ENCODE measurements at places on chromosomes 7 and 10. TPM values are rescaled to one million over a fixed set of nuclear protein-coding genes. Genes with fewer than 3 reads are reported as not detected.

DNA sequence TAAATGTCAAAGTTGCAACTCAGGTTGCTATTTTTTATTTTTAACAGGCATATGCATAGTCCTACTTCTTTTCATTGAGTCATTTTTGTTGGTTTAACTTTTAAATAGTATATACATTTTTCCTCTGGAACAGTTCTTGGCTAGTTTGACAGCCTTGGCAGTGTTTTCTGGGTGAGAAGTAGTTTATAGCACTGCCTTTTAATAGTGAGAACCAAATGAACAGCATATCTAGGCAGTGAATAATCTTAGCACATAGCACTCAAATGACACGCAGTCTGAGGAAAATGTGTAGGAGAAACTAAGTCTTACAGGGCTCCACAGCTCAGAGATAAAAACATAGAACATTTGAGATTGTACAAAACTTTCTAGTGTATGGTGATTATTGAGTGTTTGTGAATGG lies 265.5 kb upstream of the POT1 start:
- no peak for DNase-seq

Gene RNF133
- total RNA-seq: under 0.01 TPM

- no peak for DNase-seq
Observed at GRCh38 chr7:104206841-104207240, 972 bp downstream of the ORC5 start.

Gene TDRD1
- not detected for total RNA-seq

DNA sequence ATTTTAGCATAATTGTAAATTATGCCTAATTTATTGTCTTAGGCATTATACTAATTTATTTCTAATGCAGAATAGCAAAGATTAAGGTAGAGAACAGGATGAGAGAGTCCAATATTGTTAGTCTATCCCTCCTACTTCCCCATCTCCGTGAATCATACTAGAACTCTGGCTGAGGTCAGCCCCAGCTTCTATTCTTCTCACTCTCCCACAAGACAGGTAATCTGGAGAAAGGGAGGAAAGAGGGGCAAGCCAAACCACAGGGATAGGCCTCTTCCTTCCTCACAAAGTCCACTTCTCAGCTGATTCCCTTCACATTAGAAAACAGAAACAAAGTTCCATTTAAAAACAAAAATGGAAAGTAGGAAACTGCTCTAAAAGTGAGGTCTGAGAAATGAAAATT lies 117.5 kb upstream of the LAMB4 start:
- no peak for DNase-seq

GRCh38 chr10:14459665-14460064 lies 128.9 kb upstream of the FRMD4A start:
- peak; percentile 31 for DNase-seq

DNA sequence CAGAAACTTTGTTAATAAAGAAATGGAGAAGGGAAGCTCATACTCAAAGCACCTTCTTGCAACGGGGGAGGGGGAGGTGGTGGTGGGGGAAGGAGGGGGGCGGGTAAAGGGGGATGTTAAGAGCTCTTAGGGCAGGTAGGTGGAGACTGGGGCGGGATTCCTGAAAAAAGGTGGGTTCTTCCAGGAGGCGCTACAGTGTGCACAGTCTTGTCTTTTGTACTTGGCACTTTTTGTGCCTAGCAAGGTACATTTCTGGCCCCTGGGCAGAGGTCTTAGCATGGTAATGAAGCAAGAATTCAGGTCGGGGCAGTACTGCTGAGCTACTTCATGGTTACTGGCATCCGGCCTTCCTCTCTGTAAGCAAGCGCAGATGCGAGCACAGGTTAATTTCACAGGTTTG lies 15.2 kb upstream of the LAMB4 start:
- DNase-seq: no peak

- no peak for DNase-seq
Observed at GRCh38 chr7:131106681-131107336, 220.9 kb upstream of the MKLN1 start.

DNA sequence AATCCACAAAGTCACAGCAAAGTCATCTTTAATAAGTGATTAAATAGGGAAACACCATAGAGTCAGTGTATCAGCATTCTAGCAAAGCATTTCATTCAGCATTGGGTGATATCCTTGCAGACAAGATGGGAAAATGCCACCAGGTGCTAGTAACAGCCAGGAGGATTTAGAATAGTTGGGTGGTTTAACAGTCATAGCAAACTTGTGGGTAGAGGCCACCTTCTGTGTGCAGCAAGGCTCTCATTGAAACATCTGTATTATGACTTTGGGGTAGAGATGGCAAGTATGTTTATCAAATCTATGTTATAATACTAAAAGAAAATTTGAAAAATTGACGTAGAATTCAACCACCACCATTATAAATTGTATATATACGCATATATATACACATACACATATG lies 26.4 kb upstream of the ADO start:
- DNase-seq: no peak

GRCh38 chr7:94228223-94228622 lies 166.5 kb upstream of the COL1A2 start:
- DNase-seq: no peak

DNA sequence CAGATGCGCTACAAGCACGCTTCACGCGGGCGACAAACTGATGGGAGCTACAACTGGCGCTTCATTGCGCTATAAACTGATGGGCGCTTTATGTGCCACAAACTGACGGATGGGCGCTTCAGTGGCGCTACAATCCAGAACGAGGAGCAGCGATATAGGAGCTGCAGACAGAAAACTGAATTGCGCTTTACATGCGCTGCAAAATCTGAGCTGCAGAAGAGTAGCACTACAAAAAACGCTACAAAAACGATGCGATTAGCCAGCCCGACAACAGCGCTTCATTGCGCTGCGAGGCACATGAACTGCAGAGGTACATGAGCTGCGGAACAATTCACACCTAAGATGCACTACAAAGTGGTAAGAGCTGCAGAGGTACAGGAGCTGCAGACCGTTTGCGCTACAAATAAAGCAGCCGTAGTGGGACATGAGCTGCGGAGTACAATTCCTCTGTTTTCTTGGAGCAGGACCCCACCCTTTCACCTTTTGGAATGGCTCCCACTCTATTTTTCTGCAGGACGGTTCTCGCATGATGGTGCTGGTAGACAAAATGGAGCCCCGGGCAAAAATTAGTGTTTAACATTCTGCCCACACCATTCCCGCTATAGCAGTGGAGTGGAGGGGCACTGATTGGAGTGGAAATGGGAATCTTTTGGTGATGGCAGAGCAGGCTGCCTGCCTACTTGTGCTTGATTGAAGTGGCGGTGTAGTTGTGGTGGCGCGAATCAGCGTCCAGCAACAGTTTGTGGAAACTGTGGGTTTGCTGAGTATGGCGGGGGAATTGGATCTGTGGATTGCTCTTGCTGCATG lies 1.2 kb upstream of the SGCE start:
- DNase-seq: peak; percentile 40

DNA sequence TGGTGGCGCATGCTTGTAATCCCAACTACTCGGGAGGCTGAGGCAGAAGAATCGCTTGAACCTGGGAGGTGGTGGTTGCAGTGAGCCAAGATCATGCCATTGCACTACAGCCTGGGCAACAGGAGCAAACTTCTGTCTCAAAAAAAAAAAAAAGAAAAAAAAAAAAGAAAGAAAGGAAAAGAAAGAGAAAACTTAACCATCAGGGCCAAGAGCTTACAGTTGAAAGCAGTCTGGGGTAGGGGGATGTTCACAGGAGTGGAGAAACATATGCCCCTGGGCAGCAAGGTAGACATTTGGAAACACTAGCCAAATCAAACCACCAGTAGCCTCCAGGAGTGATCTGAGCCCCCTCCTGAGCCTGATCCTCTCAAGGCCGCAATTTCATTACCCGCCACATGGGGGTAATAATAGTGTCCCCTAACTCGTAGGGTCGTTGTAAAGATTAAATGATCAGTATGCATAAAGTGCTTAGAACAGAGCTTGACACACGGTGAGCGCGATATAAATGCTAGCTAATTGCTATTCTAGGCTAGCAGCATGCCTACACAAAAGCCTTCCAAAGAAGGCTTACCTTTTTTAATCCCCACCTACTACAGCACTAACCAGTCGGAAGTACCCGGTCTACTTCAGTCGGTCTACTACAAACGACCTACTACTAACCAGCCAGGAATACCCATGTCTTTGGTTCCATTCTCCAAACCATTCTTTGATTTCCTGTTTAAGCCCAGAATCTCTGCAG lies 274.3 kb upstream of the NEBL start:
- no peak for DNase-seq

- DNase-seq: no peak
Observed at GRCh38 chr7:26508481-26508880, 216.8 kb downstream of the SNX10 start.

Gene CPA4
- 365 TPM for total RNA-seq

Gene GOLGA7B
- not detected for total RNA-seq

GRCh38 chr7:144720710-144721109 lies 115.1 kb downstream of the TPK1 start:
- no peak for DNase-seq

Gene FOXI2
- not detected for total RNA-seq

GRCh38 chr10:43760514-43760913 lies 111.8 kb upstream of the ZNF32 start:
- DNase-seq: no peak

Gene CYP3A7
- not detected for total RNA-seq

- DNase-seq: no peak
Observed at GRCh38 chr7:47751043-47751442, 169.1 kb upstream of the TNS3 start.

DNA sequence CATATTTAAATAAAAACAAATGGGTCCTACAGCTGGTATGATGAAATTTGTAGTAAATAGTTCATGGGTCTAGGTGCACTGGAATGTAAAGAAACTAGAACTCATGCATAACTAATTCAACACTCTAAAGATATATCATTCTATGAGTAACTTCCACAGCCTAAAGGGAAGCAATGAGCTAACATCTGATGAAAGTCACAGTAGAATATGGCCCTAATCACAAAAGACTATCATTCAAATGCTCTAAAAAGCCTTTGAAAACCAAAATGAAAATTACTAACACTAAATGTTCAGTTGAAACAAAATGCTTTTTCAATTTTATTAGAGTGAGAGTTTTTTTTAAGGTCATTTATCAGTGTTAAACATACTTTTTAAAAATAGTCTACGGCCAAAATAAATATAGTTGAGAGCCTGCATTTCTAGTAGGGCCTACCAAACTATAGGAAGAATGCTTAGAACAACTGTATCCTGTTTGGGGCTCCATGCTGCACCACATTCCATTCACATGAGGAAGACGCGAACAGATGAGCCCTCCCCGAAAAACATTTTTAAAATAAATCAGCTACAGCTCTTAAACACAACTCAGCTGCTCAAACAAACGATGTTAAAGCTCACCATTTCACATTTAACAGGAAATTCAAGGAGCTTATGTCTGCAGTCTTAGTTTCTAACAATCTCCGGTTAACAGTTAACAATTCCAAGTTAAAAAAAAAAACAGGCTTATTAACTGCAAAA lies 134.5 kb downstream of the NRBF2 start:
- DNase-seq: peak; percentile 94

Gene PRKG1
- total RNA-seq: 18.3 TPM

Gene DMBT1
- not detected for total RNA-seq

- DNase-seq: no peak
Observed at GRCh38 chr10:121514141-121514865, 83.9 kb downstream of the FGFR2 start.

Gene RASSF4
- total RNA-seq: 5.9 TPM

DNA sequence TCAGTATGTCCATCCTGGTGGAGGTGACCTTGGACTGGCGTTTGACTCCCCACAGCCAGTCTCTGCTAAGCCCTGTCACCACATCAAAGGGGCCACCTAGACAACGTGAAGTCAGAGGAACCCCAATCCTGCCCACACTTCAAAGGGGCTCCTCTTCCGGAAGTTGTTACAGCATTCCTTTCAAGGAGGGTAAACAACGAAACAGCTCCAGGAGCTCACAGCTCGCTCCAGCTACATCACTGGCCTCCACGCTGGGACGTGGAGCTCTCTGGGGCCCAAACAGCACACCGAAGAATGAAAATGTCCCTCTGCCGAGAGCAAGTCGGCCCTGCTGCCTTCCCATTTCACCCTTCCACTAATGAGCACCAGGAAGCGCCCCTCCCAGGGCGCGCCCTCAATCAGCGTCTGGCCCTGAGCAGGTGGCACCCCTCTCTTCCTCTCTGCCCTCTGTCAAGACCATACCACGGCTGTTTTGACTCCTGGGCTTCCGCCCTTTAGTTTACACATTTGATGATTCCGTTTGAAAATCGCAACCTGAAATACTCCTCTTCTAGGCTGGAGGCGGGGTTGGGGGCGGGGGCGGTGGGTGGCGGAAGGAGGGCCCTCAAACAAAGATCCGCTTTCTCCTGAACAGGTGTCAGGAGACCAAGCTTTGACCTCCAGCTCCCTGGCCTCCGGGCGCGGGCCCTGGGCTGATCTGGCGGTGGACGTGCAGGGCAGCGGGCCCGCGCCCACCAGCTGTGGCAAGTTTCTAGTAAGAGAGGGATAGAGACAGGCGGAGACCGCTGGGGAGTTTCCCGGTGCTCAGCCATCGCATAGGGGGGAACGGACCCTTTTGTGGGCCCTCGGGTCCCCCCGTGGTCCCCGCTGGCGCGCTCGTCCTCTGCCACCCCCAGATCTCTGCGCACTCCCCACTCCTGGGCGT lies 53.1 kb upstream of the KDM7A start:
- no peak for DNase-seq

Gene PRRT4
- total RNA-seq: not detected

DNA sequence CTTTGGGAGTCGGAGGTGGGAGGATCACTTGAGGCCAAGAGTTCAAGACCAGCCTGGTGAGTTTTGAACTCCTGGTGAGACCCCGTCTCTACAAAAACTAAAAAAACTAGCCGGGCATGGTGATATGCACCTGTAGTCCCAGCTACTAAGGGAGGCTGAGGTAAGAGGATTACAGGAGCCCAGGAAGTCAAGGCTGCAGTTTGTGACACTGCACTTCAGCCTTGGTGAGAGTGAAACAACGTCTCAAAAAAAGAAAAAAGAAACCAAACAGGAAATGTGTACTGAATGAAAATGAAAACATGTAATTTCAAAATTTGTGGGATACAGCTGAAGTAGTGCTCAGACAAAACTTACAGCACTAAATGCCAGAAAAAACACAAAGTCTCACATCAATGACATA lies 7.6 kb downstream of the ARHGAP12 start:
- no peak for DNase-seq

DNA sequence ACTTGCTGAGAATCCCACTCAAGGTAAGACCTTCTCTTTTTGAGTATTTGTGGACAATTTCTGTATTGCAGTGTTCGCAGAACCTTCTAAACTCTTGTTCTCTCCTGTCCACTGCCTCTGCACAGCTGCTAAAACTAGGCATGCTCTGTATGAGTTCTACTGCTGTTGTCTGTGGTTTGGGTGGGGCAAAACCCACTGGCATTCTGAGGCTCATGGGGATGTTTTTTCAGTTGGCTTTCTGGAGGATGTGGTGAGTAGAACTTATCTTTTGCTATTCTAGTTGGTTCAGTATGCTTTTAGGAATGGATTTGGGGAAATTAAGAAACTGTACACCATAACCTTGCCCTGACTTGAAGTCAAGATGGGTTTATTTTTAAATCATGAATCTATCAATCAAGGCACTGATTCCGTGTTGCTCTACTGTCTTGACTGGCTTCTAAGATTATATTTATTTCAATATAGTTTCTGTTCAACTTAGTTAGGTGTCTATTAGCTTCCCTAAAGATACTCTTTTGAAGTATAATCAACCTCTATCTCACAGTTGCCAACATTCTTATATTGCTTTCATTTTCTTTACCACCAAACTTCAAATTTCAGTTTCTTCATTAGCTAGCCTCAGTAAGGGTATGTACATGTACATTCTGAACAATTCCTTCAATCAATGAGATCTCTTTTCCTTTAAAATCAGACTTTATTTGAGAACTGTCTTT lies 25.0 kb upstream of the C1GALT1 start:
- DNase-seq: peak; percentile 58

Gene ADAP1
- 2.2 TPM for total RNA-seq
